ENCODE measurements at places on chromosomes 12 and 14.
A peak's percentile ranks its signal among the peaks of the same experiment; 100 is the strongest.

DNA sequence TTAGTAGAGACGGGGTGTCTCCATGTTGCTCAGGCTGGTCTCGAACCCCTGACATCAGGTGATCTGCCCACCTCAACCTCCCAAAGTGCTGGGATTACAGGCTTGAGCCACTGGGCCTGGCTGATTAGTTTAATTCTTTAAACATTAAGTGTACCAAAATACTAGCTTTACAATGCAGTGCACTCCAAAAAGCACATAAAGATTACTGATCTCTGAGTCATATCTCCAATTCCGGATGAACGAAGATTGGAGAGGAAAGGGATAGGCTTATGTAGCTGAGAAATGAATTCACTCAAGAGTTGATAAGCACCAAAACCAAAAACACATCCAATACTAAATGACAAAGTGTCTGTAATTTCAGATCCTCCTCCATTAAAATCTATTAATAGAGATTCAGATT, 15.1 kb downstream of the NAV3 start:
- no peak for DNase-seq

DNA sequence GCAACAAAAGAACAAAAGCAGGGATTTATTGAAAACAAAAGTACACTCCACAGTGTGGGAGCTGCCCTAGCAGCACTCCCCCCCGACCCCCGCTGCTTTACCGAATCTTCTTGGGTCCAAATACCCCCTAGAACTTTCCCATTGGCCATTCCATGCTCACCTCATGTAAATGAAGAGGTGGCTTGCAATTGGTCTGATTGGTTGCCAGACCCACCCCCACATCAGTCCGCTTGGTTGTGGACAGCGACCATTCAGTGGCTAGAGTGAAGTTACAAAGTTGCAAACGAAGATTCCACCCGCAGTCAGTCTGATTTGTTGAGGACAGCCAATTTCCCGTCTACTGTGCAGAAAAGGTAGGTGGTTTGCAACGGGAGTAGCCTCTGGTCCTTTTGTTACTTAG, 3.9 kb downstream of the STYX start:
- no peak for DNase-seq

DNA sequence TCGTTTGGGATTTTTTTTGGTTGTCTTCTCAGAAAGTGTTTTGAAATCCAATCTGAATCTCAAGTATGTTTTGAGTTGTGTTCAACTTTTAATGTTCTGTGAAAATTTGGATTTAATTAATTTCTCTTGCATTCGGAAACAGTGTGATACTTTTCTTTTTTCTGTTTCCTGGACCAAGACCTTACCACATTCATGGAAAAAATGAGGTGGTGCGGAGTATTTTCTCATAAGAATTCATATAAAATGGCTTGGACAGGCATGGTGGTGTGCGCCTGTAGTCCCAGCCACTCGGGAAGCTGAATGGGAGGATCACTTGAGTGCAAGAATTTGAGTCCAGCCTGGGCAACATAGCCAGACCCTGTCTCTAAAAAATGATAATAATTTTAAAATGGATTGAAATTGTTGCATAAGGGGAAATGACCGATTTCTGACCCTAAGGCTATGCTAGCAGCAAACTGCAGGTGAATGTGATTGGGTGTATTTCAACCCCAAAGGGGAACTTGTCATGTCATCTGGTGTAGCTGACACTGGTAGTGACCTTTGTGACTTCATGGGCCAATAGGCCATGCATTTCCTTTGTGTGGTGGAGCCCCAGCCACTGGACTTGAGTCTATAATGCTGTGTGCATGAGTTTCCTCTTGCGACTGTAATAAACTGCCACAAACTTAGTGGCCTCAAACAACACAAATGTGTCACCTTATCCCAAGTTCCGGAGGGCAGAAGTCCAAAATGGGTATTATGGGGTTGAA, 123.5 kb upstream of the RFLNA start:
- no peak for DNase-seq

DNA sequence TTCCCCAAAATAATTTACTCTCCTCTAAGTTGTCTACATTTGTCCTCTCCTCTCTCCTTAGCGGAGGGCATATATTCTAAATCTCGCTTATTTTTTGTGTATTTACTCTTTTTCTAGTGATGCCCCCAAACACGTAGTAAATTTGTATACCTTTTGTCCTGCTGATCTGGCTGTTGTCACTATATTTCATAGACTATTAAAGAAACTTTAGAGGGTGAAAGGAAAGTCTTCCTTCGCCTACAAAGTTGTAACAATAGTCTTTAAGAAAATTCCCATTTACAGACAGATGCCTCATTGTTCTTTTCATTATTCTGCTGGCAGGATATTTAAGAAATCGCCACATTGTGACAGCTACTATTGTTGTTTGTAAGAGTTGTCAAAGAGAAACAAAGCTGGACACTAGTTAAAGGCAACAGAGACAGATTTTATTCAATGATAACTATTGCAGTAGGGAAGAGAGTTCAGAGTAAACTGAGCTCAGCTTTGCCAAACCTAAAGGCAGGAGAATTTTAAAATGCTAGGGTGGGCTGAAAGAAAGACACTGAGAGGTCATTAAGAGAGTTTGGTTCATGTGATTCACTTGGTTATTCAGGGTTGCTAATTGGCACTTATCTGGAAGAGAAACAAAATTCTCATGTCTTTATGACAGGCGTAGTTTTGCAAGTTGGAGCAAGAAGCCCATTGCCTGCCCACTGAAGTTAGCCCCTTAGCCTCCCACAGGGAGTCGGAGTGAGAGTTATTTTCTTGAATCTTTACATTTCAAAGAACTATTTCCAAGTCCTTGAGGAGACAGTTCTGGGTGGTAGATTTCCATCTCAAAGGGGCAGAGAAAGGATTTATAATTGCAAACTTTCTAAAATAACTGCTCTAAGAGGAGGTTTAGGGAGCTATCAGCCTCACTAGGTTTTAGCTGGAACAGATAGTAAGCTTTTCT, 1272.5 kb upstream of the SEL1L start:
- no peak for DNase-seq

DNA sequence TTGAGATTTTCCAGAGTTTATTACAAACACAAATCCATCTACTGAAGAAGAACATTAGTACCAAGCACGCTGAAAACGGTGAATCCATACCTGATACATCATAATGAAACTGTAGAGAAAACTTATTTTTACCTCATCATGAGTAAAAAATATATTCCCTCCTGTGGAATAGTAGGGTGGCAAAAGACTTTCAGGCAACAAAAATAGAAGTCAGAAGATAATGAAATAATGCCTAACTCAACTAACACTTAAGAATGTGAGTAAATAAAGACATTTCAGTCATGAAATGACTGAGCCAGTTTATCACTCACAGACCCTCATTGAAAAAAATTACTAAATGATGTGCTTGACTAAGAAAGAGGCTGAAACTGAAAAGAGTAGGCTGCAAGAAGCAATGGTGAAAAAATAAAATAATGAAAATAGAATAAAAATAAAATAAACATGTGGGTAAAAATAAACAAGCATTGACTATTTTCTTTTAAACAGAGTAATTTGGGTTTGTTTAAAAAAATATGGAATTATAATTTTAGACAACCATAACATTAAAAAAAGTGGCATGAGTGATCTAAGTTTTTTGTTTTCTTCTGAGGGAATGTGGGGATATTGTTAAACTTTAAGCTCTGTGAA, 148.6 kb downstream of the ASCL1 start:
- DNase-seq: no peak

DNA sequence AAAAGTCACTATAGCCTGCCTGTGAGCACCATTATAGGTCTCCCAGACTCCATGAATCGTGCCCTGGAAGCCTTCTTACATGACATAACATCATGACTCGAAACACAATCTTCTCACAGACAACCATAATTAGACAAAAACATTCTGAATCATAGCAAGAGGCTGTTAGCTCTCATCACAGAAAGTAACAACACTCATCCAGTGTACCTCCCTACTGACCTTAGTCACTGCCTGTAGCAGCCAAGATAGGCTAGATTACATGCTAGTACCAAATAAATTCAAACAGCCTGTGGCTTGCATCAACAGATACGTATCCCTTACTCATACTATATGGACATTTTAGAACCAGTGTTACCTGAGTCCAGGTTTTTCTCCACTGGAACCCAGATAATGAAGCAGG, 663.8 kb upstream of the FOXG1 start:
- no peak for DNase-seq

- no peak for DNase-seq
Observed at GRCh38 chr14:36967892-36968555, 204.4 kb downstream of the SLC25A21 start.

GRCh38 chr12:132873724-132874123, 13.7 kb downstream of the CHFR start:
- no peak for DNase-seq

DNA sequence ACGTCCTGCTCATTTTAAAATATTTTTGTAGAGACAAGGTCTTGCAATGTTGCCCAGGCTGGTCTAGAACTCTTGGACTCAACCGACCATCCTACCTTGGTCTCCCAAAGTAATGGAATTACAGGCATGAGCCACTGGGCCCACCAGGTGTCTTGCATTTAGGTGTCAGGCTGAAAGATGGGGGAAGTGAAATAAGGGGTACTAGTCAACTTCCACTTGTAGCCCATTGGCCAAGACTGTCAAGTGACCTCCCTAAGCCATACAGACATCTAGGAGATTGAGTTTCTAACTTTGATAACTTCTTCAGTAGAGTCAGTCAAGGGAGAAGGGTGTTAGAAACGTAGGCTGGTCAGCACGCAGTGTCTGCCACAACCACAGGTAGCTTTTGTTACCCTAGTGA, 32.0 kb downstream of the ARF6 start:
- DNase-seq: no peak

- no peak for DNase-seq
Observed at GRCh38 chr14:81353691-81354323, 46.3 kb downstream of the STON2 start.

GRCh38 chr14:50362764-50363713, 33.6 kb downstream of the CDKL1 start:
- DNase-seq: no peak

- no peak for DNase-seq
Observed at GRCh38 chr12:64718649-64719048, 40.6 kb downstream of the GNS start.

GRCh38 chr12:130026608-130027176, 122.9 kb upstream of the TMEM132D start:
- DNase-seq: no peak

DNA sequence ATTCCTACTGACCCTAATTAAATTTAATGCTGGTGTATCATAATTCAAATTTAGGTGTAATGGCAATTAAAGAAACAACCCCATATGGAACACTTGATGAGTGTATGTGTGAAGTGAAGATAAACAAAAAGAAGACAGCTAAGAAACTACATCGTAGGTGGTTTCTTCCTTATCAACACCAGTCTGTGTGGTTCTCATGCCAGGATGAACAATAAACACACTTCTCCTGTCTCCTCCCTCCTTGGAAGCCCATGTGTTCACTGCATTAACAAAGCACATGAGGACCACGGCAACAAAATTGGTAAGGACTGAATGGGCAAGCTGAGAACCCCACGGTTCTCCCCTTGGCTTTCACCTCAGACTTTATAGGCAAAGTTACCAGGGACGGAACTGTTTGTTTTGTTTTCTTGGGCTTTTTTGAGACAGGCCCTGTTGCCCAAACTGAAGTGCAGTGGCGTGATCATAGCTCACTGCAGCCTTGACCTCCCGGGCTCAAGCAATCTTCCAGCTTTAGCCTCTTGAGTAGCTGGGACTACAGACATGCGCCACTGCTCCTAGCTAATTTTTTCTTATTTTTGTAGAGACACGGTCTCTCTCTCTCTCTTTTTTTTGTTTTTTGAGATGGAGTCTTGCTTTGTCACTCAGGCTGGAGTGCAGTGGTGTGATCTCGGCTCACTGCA, 71.0 kb downstream of the TRAFD1 start:
- no peak for DNase-seq

- no peak for DNase-seq
Observed at GRCh38 chr12:68477906-68478305, 132.8 kb upstream of the RAP1B start.

GRCh38 chr12:77767756-77768343, 62.8 kb upstream of the NAV3 start:
- no peak for DNase-seq

DNA sequence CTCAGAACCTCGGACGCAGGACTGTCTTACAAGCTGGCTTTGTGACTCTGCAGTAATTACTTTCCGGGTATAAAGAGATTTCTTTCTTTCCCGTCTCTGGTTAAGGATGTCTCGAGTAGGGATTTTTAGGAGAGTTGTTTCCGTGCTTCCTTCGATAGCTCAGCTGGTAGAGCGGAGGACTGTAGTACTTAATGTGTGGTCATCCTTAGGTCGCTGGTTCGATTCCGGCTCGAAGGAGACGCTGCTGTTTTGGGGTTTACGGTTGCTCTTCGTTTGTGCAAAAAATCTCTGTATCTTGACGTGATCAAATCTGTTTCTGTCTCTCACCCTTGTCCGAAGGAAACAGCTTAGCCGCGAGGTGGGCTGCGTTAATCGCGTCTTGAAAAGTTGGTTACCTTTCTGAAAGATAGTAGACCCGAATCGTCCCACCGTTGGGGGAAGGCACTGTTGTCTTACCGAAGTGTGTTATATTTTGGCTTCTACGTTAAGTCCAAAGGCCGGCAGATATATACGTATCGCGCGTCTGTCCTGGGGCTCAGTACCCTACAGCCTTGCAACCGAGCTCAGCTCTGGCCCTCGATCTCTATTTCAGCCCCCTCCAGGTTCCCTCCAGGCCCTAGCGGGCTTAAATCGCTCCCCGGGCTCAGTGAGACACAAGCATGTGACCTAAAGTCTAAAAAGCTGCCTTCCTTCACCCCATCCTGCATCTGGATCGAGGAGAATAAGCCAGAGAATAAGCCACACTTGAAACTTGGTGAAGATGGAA, 1.1 kb upstream of the RNASE4 start:
- peak; percentile 53 for DNase-seq

- DNase-seq: no peak
Observed at GRCh38 chr12:84161296-84161695, 751.3 kb downstream of the SLC6A15 start.

- DNase-seq: no peak
Observed at GRCh38 chr14:55317542-55318306, 46.5 kb downstream of the FBXO34 start.

DNA sequence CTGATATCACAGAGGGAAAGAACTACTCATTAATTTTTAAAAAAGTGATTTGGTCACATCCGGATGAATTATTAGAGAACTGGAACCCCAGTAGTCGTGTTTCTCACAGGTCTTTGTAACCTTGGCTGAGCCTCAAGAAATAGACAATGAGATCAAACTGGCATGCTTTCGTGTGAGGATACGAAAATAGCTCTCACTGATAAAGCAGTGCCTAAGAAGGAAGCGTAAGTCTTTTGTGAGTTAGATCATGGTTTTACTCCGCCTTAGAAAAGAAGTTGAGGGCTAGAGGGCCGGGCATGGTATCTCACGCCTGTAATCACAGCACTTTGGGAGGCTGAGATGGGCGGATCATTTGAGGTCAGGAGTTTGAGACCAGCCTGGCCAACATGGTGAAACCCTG, 33.8 kb upstream of the GALNT16 start:
- DNase-seq: no peak

- DNase-seq: no peak
Observed at GRCh38 chr14:82075566-82075965, 541.9 kb upstream of the SEL1L start.

GRCh38 chr14:30078811-30079402, 151.3 kb upstream of the PRKD1 start:
- no peak for DNase-seq
